ENCODE measurements at places on chromosomes 7 and 10.

- DNase-seq = no peak
Measured at GRCh38 chr7:32147546-32148268, 77.5 kb upstream of the PDE1C start.

DNA sequence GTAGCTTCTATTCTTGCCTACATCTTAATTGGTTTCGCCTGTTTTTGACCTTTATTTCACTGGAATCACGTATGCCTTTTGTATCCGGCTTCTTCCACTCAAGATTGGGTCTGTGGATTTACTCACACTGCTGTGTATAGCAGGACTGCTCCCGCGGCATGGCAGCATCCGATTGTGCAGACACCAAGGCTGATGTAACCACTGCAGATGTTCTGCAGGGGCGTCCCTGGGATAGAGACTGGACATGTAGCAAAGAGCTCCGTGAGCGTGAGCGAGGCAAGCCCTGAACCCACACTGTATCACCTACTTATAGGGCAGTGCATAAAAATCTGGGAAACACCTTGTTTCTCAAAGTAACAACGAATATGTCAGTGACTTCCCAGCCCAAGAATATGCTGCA lies 11.4 kb upstream of the IDI2 start:
- DNase-seq = no peak

DNA sequence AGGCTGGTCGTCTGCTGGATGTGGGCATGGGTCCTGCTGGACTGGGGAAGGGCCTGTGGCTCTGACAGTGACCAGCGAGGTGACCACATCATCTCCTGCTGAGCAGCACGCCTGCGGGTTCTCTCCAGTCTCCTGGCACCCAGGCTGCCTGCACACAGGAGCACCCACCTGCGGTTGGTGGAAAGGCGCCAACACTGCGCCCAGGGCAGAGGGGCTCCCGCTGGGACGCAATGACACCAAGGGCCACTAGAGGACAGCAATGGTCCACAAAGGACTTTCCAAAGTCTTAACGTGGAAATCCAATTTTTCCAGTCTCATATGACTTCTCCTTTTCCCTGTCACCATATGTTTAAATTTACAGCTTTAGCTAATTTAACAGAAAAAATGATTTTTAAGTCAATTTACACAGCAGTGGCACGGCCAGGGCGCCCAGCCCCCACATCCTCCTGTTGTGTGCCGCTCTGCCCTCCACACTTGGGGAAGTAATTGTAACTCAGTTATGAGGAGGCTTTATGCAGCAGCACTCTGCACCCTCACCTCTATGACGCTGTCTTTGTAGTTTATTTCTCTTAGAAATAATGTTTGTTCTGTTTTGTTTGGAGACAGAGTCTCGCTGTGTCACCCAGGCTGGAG lies 38.1 kb downstream of the CFAP46 start:
- DNase-seq = no peak

DNA sequence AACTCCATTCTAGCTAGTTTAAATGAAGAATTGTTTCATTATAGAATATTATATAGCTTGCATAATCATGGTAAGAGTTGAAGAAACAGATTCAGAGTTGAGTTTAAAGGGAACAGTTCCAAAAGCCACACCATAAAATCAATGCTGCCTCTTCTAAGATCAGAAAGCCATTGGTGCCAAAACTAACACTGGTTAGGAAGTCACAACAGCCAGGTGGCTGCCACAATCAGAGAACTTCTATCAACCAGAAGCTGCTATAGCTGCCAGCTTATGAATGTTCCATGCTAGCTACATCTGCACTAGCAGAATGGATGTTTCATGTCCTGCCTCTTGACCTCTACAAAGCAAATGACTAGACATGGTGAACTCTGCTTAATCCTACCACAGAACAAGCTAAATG lies 583.1 kb upstream of the LRRN3 start:
- DNase-seq = no peak

GRCh38 chr10:94785211-94785610 lies 22.7 kb downstream of the CYP2C19 start:
- DNase-seq = no peak

DNA sequence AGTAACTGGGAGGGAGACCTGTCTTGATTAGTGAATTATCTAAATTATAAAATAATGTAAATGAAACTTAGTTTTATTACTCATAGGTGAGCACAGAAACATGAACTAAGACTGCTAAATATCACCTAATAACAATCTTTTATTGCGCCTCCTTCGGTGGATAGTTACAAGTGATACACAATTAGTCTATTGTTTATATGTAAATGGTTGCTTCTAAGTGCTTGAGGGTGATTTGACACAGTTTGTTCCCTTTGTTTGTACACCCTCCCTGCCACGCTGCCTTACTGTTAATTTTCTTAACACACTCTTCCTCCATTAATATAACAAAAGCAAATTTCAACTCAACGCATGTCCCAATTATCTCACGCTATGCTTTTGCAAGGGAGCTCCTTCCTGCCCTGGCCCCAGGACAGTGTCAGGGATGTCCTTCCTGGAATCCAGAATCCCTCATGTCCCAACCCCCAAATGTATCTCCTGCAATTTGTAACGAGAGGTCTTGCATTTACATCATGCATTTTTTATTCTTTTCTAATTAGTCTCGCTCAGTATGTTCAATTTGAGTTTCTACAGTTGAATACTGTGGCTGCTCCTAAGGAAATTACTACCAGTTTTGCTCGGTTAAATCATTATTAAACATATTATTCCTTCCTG lies 4.2 kb downstream of the NPSR1 start:
- DNase-seq = no peak

DNA sequence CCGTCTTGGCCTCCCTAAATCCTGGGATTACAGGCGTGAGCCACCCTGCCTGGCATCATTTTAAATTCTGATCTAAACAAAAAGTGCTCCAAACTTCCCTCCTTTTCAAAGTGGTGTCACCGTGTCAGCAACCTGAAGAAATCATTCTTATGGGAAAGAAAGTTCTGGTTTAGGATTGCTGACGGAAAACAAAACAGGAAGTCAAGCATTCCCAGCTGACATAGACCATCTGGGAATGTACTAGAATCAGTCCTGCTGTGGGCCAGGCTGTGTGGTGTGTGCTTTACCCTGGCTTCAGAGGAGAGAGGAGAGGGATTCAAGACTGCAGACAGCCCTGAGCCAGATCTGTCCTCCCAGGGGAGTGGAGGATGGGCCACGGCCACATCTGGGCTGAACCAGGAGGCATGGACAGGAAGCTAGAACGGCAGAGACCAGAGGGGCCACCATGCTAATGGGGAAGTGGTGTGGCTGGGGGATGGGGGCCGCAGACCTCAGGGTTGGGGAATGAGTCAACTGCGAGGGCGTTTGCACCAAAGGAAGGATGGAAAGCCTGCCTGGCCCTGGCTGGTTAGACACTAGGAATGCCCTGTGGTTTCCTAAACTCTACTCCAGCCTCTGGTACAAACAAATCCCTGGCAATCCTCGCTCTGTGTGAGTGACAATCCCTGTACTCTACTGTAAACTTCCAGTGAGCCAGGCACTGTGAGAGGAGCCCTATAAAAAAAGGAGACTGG lies 16.7 kb upstream of the CLIP2 start:
- DNase-seq = no peak

GRCh38 chr10:124151466-124152095 lies 58.2 kb upstream of the CHST15 start:
- no peak for DNase-seq
